Spinal cord (tissue), 10 donors: ENCODE measurements at places on chromosomes 1 and 21. TPM values are rescaled to one million over a fixed set of nuclear protein-coding genes. Genes with fewer than 3 reads are reported as not detected.

DNA sequence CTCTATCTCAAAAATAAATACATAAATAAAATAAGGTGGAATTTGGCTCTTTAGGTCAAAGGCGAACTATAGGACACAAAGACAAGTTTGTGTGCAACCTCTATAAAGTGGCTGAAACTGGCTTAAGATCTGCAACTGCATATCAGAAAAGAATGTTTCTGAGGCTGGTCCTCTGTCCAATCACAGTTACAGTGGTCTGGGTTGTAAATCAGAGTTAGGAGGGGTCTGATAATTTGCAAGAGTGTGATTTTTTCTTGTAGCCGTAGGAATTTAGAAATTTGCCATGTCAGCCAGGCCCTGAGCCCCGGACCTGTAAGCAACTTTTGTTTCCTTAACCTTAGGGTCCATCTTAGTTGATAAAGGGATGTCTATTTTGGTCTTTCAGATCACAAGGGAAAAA is 27.8 kb downstream of the CMPK1 start:
- DNase-seq = no peak

Gene SLC25A34
- total RNA-seq = 0.59 TPM

DNA sequence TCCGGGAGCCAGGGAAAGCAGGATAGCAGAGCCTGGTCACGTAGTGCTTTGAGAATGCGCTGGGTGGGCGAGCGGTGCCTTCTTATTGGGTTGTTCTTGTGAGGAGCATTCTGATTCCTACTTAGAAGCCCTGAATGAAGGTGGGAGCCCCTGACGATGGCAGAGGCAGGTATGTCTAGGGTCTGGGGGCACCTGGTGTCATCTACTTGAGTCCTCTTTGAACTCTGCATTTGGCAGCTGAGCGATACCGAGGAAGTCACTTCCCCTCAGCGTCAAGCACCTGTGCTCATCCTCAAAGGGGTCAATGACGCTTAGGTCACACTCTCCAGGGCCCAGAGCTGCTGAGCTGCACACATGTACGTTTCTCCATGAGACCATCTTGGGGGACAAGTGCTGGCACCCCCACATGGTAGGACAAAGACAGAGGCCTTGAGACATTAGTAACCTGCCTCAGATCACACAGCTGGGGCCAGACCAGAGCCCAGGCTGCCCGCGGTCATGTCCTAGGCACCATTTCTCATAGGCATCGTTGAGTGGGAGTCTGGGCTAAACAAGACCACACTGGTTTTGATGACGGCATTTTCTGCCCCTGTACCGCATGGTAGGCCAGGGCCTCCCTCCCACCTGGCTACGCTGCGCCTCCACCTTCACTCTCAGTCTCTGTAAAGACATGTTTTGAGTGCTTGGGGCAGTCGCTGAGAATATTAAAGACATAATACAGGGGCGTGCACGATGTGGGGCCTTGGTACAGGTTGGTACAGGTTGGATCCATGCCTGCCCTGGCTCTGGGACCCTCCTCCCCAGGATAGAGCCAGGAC is 69.1 kb upstream of the ABCG1 start:
- no peak for DNase-seq

- DNase-seq = no peak
Measured at GRCh38 chr1:239725933-239726332, 339.6 kb downstream of the CHRM3 start.

DNA sequence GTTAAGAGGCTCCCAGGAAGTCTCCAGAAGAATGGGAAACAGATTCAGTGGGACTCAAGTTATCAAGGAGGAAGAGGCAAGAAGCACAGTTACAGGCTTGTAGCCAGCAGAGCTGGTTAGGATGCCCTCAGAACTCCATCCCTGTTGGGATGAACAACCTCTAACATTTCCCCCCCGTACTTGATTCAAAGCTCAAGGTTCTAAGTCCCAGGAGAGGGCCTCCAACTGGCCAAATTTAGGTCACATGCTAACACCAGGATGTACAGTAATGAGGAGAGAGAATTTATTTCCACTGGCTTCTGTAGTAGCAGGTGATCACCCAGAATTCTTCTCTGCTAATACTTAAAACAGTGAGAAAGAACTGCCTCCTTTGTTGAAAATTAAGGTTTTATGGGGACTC is 22.3 kb upstream of the HSPA13 start:
- DNase-seq = no peak

- DNase-seq = no peak
Measured at GRCh38 chr1:227010645-227011044, 70.6 kb downstream of the COQ8A start.

Gene ACOT11
- total RNA-seq = 19.7 TPM

GRCh38 chr1:21174654-21175323 is 1.9 kb downstream of the EIF4G3 start:
- no peak for DNase-seq

DNA sequence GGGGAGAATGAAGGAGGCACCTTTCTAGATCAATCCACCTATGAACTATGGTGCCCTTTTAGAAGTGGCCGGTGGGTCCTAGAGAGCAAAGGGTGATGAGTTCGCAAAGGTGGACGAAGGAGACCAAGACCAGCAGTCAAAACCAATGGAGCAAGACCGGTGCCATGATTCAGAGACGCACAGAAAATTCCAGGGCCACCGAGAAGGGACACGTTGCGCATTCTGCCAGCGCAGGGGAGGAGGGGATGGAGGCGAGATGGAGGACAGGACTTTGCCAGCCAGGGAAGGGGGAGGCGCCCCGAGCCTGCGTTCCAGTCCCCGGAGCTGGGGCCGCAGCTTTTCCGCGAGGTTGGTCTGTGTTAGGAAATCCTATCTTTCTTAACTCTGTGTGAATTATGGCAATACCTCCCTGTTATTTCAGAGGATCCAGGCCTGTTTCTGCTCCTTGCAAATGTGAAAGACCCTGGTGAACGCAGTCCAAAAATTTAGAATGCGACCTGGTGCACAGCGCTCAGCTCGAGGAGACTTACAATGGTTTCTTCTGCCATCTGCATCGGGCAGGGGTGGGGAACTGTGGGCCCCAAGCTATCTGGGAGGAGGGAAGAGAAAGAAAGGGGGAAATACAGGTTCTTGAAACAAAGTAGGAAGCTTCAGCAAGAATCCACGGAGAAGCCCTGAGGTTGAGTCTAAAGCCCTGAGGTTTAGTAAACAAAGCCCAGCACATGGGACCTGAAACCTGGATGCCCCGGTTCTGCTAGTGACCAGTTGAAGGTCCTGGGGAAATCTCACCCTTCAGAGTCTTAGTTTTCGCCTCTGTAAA is 129.4 kb downstream of the MRPS6 start:
- DNase-seq = peak; percentile 88

Gene F13B
- total RNA-seq = not detected

GRCh38 chr1:184740344-184740743 is 14.3 kb downstream of the EDEM3 start:
- no peak for DNase-seq

GRCh38 chr1:160437432-160438316 is 37.3 kb downstream of the VANGL2 start:
- DNase-seq = no peak

Gene PEX19
- 54.6 TPM for total RNA-seq

DNA sequence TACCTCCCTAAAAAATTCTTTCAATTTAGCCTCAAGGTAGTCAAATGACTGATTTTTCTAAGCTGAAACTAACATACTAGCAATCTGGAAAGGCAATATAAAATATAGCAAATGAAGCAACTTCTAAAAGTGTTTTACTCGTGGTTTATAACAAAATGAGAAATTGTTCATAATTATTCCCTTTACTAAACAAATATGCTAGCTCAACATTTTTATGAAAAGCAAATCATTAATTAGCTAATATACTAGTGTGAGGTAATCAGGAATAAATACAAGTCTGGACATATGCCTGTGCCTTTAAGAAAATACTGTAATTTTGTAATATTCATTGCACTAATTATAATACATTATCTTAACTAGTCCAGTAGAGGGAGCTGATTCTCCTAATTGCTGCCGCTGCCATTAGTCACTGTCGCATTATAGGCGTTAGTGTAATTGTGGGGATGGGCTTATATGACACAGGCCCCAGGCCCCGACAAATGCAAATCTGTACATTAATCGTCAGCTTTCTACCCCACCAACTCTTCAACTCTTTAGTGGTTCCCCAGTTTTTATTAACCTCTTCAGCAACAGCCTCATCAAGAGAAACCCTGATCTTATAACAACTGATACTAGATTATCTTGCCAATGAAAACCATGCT is 160.9 kb downstream of the GABPA start:
- DNase-seq = no peak

GRCh38 chr1:87176514-87176913 is 152.2 kb upstream of the LMO4 start:
- no peak for DNase-seq

GRCh38 chr1:243475966-243476365 is 220.1 kb downstream of the SDCCAG8 start:
- no peak for DNase-seq

GRCh38 chr1:89523572-89524368 is 859 bp upstream of the LRRC8B start:
- peak; percentile 88 for DNase-seq

Gene EDARADD
- 1.4 TPM for total RNA-seq

DNA sequence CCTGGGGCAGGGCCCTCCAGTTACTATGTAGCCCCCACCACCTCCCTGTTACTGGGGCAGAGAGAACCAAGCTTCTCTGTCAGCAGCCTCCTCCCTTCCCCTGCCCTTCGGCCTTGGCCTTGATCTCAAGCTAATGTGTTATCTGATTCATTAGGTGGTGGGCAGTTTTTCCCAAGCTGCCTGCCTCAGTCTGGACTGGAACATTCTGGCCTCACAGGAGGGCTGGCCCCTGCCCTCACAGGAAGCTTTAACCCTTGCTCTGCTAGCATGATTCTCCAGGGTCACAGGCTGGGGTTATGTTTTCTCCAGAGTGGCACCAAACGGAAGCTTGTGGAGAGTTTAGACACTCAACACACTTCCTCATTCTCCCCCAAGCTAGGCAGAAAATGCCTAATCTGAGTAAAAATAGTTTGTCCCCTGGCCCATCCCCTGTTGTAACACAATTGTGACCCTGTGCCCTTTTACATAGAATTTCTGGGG is 37.2 kb upstream of the SLC6A9 start:
- DNase-seq = no peak

- no peak for DNase-seq
Measured at GRCh38 chr21:45551316-45551715, 9.1 kb upstream of the SLC19A1 start.

Gene SLAMF1
- total RNA-seq = not detected

Gene AADACL3
- total RNA-seq = not detected

DNA sequence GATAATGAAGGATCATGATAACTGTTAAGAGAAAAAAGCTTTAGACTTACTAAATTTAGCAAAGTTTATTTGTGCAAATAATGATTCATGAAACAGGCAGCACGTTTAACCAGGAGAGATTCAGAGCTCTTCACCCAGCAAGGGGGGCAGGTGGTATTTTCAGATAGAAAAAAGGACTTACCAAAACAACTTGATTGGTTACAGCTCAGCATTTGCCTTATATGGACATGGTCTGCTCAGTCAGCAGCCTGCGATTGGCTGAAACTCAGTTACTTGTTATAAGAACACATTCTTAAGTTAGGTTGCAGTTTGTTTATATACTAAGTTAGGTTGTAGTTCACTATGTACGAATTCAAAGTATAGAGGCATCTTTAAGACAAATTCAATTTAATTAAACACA is 165.6 kb downstream of the DUSP10 start:
- no peak for DNase-seq

Gene TPTE
- total RNA-seq = not detected

Gene LCE6A
- not detected for total RNA-seq

DNA sequence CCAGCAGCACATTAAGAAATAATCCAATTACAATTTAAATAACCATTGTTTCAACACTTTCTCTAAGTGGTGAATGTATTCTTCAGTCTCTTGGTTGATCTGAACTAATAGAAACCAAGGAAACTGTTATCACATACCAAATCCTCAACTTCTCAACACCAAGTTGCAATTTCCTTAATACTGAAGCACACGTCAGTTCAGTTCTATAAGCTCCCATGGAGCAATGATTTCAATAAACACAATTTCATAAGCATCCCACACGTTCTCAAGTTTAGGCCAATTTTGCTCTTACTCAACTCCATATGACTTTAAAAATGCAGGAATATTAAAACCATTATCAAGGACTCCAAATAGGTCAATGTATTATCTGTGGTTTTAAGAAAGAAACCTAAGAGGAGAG is 5.8 kb upstream of the ERG start:
- no peak for DNase-seq

DNA sequence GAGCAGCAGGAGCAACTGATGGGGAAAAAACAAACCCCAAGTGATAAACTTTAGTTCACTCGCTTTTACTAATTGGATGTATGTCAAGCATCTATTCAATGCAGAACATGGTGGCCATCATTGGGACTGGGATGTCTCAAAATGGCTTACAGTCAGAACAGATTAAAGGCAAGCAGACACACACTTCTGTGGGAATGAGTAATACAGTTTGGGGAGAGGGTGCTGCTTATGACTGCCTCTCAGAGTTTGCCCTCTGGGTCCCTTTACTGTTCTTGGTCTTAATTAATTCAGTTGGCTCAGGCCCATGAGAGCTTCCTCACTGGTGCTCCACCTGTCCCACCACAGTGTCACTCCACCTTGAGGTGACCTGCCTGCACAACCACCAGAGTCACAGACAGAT is 119.5 kb downstream of the TBX19 start:
- no peak for DNase-seq

- DNase-seq = no peak
Measured at GRCh38 chr1:211476200-211476849, 15.6 kb downstream of the RD3 start.

- no peak for DNase-seq
Measured at GRCh38 chr1:24754229-24754628, 9.0 kb downstream of the CLIC4 start.

Gene MATN1
- 0.50 TPM for total RNA-seq

GRCh38 chr1:224681816-224682215 is 65.7 kb downstream of the CNIH3 start:
- no peak for DNase-seq

DNA sequence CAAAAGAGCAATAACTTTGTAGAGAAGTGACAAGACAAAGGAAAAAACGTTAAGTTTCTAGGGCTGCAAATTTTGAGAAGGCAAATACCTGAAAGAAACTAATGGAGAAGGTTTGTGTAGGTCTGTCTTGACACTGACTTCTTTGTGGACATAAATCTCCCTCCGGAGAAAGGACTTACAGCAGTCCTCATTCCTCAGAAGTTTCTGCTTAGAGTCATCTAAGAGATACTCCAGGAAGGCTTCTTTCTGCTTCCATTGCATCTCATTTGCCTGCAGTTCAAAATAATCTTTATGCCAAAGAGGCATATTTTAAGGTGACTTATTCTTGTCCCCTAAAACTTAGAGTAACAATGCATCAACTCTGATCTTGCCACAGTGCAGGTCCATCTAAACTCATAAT is 4.4 kb upstream of the C4BPB start:
- no peak for DNase-seq

DNA sequence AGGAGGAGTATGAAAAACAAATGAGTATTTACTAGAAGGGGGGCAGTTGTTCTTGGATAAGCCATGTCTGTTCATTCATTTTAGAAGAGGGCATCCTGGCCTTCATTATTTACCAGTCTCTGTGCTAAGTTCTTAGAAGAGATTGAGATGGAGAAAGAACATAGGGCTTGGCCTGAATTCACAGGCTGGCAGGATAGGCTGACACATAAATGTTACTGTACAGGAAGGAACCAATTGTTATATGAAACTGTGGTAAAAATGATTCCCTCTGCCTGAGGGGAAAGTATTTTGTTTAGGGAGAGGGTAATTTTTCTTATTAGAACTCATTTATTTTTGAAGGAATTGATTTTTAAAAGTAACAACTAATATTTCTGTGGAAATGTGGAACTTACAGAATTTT is 99.5 kb downstream of the MAN1A2 start:
- no peak for DNase-seq

Gene TFF2
- not detected for total RNA-seq

GRCh38 chr1:206555473-206555935 is 48.2 kb downstream of the RASSF5 start:
- DNase-seq = no peak
